ENCODE measurements at places on chromosomes 11 and 22.
A peak's percentile ranks its signal among the peaks of the same experiment; 100 is the strongest.

- DNase-seq = peak; percentile 75
Measured at GRCh38 chr22:45318168-45318557, 8.4 kb downstream of the FAM118A start.

GRCh38 chr11:118151431-118151830 is 1.2 kb downstream of the SCN4B start:
- no peak for DNase-seq

DNA sequence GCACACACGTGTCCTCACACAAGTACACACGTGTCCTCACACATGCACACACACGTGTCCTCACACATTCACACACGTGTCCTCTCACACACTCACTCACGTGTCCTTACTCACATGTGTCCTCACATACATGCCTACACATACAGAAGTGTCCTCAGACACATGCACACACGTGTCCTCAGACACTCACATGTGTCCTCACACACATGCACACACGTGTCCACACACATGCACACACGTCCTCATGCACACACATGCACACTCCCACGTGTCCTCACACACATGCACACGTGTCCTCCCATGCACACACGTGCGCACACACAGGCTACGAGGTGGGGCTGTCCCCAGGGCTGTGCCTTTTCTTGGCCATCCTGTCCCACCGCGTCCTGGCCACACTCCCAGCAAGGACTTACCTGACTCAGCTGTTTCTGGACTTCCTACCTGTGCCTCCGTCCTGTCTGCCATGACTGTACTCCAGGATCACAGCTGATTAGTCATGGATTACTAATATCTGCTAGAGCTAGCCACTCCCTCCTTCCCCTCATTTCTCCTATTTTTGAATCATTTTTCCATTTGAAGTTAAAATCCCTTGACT is 990.2 kb downstream of the BRD1 start:
- DNase-seq = no peak

GRCh38 chr11:61567286-61568061 is 13.4 kb downstream of the SYT7 start:
- DNase-seq = no peak

DNA sequence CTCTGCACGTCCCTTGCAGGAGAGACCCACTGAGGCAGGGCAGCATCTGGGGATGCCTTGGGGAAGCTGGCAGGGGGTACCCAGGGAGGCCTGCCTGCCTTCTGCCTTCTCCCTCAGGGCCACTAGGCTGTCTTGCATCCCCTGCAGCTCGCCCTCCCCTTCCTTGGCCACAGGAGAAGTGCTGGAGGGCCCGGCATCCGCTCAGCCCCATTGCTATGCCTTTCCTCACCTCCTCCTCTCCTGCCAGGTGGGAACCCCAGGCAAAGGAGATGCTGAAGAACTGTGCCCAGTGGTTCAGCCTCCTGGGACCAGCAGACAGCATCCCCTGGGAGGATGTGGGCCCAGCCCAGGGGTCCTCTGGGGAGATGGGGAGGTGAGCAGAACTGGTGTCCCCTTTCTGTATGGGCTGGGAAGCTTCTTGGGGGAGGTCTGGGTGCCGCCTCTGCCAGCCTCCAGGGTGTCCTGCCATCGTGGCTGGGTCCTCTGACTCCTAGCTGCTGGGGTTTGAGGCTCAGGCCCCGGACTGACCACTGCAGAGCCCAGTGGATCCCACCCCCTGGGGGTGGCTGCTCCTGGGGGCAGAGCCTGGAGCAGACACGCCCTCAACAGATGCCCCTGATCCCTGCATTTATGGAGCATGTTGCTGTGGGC is 20.6 kb downstream of the MRGPRG start:
- DNase-seq = no peak

- no peak for DNase-seq
Measured at GRCh38 chr11:14858404-14858803, 33.6 kb downstream of the CYP2R1 start.

GRCh38 chr11:12060385-12060985 is 49.9 kb upstream of the MICAL2 start:
- DNase-seq = no peak

DNA sequence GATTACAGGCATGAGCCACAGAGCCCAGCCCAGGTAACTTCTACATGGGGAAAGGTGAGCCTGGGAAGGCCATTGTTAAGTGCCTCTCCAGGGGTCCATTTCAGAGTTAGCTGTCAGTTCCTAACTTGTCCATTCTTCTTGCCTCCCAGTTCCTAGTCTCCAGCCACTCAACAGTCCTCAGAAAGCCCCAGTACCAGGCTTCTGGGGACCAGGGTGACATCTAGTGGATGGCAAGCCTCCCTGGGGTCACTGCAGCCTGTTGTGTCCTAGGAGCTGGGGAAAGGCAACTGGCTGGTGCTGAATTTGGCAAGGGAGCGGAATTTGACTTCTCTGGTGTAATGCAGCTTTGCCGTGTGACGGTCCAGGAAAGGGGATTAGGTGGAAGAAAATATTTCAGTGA is 2.1 kb downstream of the LGALS12 start:
- DNase-seq = no peak

DNA sequence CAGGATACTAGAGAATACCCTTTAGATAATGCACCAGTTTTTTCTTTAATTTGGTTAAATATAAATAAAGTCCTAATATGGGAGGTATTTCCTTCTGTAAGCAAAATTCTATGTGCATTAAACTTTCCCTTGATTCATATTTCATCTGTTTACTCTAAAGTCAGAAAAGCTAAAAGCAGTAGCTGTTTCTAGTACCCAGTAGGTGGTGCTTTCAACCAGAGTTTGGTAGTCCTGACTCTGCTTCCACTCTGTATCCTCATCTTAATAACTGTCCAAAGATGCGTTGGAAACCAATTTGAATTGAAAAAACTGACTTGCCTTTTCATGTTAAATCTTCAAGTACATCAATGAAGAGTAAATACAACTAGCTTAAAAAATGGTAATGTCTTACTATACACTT is 1065.2 kb downstream of the JRKL start:
- DNase-seq = no peak

GRCh38 chr11:67572305-67572704 is 11.3 kb upstream of the GSTP1 start:
- no peak for DNase-seq

DNA sequence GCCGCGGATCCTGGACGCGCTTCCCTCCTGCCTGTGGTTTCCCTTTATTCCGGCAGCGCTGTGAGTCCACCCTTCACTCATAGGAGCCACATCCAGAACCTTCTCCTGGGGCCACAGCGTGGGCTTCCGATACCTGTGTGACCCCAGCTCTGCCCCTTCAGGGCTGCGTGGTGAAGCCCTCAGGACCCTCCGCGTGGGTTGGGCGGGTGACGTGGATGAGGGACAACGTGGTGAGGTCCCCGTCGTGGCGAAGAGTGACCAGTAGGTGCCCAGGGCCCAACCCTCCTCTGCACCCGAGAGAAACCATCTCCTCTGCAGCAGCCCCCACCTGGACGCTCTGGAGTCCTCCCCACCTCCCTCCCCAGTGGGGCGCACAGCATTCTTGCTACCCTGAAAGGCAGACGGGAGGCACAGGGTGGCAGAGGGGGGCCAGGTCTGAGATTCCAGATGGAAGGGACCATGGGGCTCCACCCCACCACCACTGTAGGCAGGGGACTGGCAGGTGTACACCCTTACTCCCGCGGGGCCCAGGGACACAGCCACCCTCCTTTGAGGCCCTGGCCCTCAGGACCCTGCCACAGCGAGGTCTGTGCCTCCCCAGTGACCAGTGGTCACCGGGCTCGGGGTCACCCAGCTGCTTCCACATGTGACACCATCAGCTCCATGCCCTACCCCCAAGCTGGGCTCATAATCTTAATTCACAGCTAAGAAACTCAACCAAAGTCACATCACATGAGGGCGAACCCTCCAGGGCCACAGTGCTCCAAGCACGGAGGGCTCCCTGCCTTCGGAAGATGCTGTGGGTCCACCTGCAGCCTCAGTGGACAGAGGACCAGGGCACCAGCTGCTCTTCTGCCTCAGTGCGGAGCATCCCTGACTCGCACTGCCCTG is 3.4 kb upstream of the ZBED4 start:
- no peak for DNase-seq

DNA sequence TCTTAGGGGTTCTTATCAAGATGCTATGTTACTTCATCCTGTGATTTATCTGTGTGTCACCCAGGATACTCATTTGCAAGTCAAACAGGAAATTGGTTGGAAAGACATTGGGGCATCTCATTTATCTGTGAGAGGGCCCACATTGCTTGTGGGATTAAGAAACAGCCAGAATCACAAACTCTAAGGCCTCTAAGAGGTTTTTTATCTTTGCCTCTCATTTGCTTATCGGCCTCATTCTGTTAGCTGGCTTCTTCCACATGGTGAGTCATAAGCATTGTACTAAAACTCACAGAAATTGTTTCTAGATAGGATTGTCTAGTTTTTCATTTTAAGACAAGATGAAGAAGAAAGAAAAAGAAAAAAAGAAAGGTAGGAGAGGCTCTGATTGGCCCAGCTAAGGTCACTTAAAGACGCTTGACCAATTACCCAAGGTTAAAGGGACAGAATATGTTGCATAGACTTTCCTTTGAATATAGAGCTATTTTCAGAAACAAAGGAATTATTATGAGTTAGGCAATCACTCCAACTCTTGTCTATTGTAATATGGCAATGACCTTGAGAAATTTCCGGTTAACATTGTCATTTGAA is 121.9 kb downstream of the ARHGAP42 start:
- no peak for DNase-seq

GRCh38 chr11:587546-587945 is 11.3 kb downstream of the PHRF1 start:
- no peak for DNase-seq

- DNase-seq = no peak
Measured at GRCh38 chr11:76282811-76283595, 76.7 kb upstream of the WNT11 start.

DNA sequence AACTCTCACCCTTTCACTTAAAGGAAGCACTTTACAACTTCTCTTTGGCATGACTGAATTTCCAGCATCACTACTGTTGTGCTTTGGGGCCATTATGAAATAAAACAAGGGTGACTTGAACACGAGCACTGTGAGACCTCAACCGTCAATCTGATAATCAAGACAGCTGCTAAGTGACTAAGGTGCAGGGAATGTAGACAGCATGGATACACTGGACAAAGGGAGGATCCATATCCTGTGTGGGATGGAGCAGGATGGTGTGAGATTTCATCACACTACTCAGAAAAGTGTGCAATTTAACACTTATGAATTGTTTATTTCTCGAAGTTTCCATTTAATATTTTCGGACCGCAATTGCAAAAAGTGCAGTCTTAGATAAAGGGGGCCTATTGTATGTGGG is 16.1 kb upstream of the EXPH5 start:
- DNase-seq = no peak

- no peak for DNase-seq
Measured at GRCh38 chr22:37416827-37417226, 10.5 kb downstream of the ELFN2 start.

DNA sequence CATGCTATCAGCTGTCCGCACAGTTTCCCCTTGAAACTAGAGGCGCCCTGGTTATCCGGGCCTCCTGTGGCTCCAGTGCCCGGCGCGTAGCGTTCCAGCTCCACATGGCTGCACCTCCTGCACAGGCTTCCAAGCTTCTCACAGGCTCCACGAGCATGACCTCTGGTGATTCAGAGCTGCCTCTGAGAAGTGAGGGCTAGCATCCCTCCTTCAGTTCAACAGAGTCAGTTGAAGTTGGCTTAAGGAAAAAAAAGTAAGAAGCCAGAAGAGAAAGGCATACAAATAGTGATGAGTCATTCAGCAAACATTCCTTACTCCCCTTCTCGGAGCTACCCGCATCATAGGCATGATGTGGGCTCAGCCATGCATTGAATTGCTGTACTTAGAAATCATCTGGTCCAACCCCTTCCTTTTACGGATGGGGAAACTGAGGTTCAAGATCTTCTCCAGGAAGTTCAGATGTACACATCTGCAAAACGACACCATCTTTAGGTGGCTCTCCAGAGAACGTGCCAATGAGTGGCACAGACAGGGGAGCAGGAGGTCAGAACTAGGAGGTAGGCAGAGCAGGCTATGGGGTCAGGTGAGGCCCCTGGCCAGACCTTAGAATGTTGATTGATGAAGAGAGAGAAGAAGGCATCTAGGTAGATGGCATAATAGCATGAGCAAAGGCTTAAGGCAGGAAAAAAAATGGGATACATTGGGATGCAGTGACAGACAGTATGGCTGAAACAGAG is 216.3 kb upstream of the TBCEL start:
- no peak for DNase-seq

DNA sequence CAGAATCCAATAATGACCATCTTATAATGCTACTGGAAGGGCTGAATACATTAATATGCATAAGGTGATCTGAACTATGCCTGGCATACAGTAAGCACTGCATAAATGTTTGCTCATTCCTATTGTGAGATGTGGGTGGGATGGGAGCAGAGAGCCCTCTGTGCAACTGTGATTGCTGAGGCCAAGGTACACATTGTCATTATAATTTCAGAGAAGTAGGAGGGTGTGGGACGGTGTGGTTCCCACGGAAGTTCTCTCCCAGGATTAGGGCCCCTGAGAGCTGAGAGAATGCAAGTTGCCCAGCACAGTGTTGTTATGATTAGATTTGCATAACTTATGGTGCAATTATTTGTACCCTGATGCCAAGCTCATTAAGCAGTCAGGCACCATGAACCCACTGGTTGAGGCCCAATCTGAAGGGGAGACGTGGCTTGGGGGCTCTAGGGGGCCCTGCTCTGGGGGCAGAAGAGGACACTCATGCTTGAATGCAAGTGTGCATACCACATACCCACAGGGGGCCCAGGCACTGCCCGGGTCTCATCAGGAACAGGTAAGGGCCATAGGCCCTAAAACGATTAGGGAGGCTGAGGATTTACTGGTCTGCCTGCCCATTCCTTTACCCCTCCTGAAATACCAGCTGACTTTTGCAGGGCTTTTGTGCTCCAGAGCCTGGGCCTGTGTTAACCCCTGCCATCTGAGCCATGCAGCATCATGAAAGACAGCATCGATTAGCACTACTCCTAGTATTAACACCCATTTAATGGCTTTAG is 72.8 kb downstream of the THAP12 start:
- DNase-seq = no peak

- no peak for DNase-seq
Measured at GRCh38 chr11:3147257-3147619, 17.9 kb downstream of the OSBPL5 start.
